ENCODE measurements at places on chromosomes 6 and 20.

- no peak for DNase-seq
Observed at GRCh38 chr20:38216201-38216600, 44.3 kb downstream of the KIAA1755 start.

GRCh38 chr6:1853761-1854160 lies 244.0 kb downstream of the FOXC1 start:
- no peak for DNase-seq

GRCh38 chr6:12037798-12038197 lies 25.7 kb downstream of the HIVEP1 start:
- no peak for DNase-seq

GRCh38 chr20:6473197-6473596 lies 294.3 kb upstream of the BMP2 start:
- no peak for DNase-seq

DNA sequence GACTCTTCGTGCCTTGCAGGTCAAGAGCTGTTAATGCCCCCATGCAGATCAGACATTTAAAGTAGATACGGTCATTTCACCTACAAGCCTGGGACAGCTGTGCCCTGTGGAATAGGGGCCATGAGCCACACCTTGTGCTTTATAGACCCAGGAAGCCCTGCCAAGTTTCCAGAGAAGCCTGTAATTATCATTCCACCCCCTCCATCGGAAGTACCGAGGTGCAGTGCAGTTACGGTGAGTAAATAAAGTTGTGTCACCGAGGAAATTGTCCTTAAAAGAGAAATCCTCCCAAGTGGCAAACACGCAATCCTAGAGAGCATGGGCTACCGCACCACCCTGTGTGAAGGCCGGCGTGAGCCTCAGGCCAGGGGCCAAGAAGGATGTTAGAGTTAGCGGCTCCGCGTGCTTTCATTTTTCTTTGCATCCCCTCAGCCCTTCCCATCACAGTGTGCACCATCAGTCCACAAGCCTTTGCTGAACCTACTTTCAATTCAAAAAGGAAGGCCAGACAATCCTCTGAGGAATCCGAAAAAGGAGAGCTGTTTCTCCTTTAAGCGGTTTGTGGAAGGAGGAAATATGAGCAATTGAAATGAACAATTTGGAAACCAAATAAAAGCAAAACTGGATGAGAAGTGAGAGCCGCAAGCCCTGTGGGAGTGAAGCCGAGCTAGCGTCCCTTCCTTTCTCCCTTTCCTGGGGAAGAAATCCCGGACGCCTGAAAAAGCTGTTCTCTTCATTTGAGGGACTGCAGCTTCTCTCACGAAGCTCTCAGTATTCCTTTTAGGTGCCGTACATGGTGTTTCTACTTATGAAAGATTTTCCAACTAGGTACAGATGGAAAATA lies 183.3 kb upstream of the PDE10A start:
- no peak for DNase-seq

DNA sequence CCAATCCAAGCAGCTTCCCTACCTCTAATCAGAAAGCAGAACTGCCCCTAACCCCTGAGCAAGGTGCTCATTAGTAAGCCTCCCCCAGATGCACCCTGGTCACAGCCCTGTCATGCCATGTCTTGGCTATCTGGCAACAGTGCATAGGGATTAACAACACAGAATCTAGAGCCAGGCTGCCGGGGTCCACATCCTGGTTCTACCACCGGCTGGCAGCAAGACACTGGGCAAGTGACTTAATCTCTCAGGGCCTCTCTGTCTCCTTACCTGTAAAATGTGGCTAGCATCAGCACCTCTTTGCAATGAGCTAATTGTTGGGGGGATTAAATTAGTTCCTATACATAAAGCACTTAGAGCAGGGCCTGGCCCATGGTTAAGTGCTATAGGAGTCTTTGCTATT lies 68.1 kb downstream of the CPNE5 start:
- no peak for DNase-seq

DNA sequence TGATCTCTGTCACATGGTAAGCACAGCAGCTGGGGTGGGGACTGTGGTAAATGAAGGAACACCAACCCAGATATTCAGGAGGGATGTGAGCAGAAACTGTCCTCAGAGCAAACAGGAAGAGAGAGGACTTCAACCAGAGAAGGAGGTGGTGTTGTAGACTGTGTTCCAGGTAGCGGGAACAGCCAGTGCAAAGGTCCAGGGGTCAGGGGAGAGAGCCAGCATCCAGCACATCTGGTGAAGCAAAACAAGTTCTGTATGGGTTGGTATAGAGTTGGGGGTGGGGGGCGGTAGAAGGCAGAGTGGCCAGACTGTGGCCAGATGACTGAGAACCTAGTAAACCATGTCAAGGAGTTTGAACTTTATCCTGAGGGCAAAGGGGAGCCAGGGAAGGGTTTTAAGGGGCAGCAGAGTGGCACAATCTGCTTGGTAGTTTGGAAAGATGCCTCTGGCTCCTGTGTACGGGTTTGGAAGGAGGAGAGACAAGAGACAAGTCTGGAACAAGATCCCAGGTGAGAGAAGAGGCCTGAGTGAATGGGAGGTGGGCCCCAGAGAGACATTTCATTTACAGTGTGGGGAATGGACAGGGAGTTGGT lies 27.8 kb upstream of the TTPAL start:
- no peak for DNase-seq

DNA sequence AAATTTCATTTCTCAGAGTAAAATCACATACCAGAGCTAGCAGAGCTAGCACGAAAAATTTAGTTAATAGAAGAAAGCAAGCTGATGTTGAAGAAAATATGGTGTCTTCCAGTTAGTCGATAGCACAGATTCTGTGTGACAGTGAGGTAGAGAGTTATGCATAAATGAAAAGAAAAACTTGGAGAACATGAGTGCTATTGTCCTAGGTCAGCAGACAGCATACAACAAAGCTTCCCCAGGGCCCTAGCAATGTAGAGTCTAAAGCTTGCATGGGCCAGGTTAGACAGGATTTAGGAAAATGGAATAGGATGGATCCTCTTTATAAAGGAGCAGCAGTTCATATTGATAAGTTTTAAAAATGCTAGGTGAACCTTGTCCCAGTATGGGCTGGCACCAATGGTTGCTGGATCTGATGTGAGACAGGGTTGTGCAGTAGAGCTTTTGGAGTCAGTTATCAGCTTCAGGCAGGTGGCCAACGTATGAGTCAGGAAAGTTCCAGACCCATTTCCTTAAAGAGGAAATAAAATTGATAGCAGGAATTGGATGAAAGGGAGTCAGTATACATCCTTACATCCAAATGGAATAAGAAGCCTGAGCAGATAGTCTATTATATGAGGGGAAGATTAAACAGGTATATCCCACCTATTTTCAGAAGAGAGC lies 277.2 kb downstream of the FRK start:
- DNase-seq, result no peak

- DNase-seq, result no peak
Observed at GRCh38 chr6:41966961-41967311, 25.3 kb upstream of the CCND3 start.

DNA sequence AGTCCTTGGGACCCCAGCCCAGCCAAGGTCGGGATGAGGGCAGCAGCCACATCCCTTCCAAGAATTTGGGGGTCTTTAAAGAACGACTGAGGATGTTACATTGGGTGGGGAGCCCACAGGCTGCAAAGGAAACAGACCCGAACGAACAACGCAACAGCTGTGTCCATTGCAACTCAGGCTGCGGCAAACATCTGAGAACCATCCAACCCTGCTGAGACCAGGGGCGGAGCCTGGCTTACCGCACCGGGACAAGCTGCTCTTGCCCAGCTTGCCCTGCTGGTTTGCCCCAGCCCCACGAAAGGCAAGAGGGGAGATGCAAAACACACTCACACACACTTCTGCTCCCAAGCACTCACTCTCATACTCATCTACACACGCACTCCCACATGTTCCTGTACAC lies 21.5 kb upstream of the TAF4 start:
- no peak for DNase-seq

DNA sequence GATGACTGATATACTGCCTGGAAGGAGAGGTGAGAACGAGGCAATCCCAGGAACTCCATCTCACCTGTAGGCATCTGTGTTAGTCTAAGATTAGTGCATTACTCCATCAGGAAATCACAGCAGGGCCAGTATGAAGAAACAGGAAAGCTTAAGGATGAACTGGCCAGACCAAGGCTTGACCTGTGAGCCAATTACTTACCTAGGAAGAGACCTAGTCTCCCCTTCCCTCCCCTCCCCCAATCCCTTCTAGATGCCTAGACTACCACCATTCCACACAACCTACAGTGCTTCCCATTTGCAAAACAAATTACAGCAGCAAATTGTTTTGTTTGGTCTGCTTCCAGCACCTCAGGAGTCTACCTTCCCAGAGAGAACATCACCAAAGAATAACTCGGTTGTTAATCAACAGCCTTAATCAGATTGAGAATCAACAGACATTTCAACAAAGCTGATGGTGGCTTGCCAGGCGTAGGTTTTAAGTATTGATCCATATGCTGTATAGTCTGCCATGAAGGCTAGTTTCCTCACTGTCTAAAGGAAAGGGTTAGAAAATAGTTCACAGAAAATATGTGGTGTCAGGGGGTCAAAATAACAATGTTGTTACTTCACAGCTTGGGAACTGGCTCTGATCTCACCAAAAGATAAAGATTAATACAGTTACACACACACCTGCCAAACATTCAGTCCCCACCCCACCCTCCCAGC lies 10.1 kb downstream of the PKHD1 start:
- DNase-seq, result no peak

All from germinal center (tissue), 1 donor.